MG63 (cell line): ENCODE measurements at places on chromosomes 1 and 21. TPM values are rescaled to one million over a fixed set of nuclear protein-coding genes. Genes with fewer than 3 reads are reported as not detected.

The RNPEP gene
- 112 and 135 TPM in 2 replicates for total RNA-seq

The TMPRSS2 gene
- not detected in 2 replicates for total RNA-seq

The OR6K6 gene
- total RNA-seq: not detected in 2 replicates

The ETNK2 gene
- 11.1 and 11.2 TPM in 2 replicates for total RNA-seq

The EFNA3 gene
- 0.64 and 3.0 TPM in 2 replicates for total RNA-seq

The TLCD4 gene
- 1.1 and 2.9 TPM in 2 replicates for total RNA-seq

The OR2T35 gene
- not detected in 2 replicates for total RNA-seq
